ENCODE measurements at places on chromosomes 7 and 10. TPM values are rescaled to one million over a fixed set of nuclear protein-coding genes. Genes with fewer than 3 reads are reported as not detected.
A peak's percentile ranks its signal among the peaks of the same experiment; 100 is the strongest.

GRCh38 chr10:612696-613095 lies 76.8 kb downstream of the DIP2C start:
- H3K36me3 ChIP-seq = no peaks in the 10 kb centered on the region
- H3K27me3 ChIP-seq = no peaks in the 10 kb centered on the region
- no peak for DNase-seq
- no peak overlapping the region for H3K4me3 ChIP-seq
- H3K27ac ChIP-seq = no peak overlapping the region
- H3K4me1 ChIP-seq = no peaks in the 10 kb centered on the region

DNA sequence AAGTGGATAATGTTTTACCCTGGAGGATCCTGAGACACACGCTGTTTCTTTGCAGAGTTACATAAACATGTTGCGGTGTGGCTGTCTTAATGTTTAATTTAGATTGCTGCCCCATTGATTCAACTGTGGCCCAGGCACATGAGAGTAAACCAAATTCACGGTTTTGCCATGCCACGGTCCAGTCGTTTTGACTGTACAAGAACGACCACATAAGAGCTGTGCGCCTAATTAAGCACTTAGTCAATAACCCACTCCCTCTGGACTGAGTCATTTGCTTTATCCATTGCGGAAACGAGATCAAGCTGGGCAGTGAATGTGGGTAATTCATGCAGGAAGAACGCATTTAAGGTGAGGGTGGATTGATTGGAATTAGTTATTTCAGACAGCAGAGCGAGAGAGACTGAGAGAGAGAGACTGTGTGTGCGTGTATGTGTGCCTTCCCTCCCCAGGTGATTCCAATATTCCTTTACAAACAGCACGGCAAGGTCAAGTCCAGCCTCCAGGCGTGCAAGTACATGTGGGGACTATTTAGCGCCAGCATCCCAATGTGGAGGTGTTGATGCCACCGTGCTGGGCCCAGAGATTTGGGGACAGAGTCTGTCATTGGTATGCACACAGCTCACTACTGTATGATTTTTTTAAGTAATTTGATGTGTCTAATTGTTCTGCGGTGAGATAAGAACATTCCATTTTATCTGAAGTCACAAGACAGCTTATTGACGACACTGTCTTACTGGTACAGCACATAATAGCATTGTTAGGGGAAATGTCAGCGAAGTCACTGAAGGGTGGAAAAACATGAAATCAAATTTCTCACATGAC lies 8.4 kb upstream of the TEX36 start:
- H3K4me1 ChIP-seq = peaks cover 6% of the 10 kb centered on the region
- no peaks in the 10 kb centered on the region for H3K36me3 ChIP-seq
- no peak for DNase-seq

- peak; percentile 14 for DNase-seq
- no peak overlapping the region for H3K27ac ChIP-seq
- H3K4me1 ChIP-seq = peaks cover 10% of the 10 kb centered on the region
- no peak overlapping the region for H3K4me3 ChIP-seq
- H3K36me3 ChIP-seq = no peaks in the 10 kb centered on the region
These were observed 279.7 kb downstream of the CCSER2 start for GRCh38 chr10:84608126-84608525.

DNA sequence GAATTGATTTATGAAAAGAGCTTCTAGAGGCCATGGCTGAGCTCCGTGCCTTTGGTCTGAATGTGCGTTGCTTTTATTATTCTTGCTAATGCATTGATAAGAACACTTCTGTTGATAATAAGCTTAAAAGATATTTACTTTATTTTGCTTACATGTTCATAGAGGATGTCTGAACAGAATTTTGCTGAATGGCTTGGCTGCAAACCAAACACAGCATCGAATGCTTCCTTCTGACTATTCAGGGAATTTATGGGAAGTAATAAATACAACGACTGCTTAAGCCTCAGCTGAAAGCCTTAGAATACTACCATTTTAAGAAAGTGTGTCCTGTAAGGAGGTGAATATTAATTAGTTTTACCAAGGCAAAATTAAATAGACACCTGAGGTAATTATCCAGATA lies 643.5 kb upstream of the POT1 start:
- H3K4me1 ChIP-seq = no peaks in the 10 kb centered on the region
- DNase-seq = no peak
- no peaks in the 10 kb centered on the region for H3K27me3 ChIP-seq
- no peaks in the 10 kb centered on the region for H3K36me3 ChIP-seq

DPCD gene
- 3.1 TPM for total RNA-seq

EBLN1 gene
- total RNA-seq = not detected
